ENCODE measurements at places on chromosomes 13 and 19.

- DNase-seq = peak; percentile 89
Measured at GRCh38 chr19:1082165-1082927, 12.8 kb downstream of the POLR2E start.

DNA sequence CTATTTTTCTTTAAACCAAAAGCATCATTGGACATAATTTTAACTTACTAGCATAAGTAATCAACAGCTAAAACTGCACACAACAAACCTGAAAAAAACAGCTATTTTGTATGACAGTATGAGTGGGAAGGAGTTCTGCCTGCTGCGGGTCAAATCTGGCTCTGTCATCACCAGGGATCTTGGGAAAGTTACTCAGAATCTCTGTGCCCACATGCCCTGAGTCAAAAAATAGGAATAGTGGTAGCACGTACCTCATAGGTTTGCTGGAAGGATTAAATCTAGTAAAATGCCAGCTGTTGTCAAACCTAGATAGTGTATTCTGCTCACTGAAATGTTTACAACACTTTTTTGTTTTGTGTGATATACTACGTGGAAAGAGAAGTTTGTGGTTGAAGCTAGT, 1.1 kb downstream of the CLN5 start:
- DNase-seq = peak; percentile 31

DNA sequence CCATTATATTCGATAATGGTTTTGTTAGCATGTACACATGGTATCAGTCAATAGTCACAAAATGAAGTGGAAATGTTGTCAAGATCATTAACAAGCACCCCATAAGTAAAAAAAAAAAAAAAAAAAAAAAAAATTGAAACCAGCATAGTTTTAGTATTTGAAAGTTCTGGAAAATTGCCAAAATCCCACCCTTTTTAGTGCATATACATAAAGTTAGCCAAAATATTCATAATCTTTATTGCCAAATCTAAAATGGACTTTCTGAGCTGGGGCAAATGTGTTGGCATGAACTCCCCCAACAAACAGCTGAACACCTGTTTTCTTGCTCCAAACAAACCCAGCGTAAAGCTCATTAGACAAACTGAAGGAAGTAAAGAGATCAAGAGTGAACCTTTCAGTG, 73.9 kb downstream of the MZT1 start:
- no peak for DNase-seq

DNA sequence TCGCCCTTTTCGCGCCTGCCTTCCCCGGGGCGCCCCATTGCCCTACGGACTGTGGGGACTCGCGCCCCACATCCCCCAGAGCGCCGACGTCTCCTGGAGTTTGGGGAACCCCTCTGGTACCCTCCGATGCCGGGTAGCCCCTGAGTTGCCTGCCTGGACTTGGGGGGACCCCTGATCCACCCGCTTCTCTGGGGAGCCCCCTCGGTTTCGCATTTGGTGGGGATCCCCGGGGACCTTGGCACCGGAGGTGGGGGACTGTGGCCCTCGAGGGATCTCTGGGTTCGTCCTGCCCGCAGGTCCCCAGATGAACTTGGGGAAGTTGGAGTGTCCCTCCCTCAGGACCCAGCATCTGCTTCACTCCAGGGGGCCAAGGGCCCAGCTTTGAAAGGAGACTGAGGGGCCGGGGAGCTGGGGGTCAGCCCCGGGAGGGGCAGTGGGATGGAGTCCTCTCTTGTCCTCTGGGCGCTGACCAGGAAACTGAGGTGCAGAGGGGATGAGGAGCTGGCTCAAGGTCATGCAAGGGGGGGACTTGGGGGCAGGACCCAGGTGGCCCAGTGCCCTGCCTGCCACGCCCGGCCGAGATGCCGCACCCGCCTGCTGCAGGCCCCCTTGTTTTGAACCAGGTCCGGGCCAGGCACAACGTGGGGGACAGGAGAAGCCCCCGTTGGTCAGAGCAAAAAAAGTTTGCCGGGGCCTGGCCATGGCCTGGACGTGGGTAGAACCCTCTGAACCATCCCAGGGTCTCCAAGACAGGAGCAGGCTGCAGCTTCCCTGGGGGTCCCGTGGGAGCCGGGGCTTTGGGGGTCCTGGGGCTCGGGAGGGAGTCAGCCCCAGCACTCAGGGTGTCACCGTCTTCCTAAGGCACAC, 1.0 kb downstream of the EFNA2 start:
- DNase-seq = no peak

DNA sequence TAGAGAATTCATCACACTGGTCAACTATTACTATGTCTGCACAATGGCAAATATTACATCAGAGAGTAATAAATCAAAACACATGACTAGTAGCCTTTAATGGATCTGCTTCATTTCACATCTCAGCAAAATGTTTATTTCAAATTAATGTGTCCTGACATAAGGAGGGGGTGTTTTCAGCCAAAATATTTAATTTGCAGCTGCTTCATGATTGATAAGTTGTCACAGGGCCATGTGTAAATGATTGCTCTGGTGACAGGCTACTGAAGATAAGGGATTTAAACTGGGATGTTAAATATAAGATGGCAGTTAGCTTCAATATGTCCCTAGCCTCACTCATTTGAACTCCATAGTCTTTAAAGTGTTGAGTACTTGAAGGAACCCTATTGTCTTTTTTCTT, 303.3 kb downstream of the OXGR1 start:
- no peak for DNase-seq

DNA sequence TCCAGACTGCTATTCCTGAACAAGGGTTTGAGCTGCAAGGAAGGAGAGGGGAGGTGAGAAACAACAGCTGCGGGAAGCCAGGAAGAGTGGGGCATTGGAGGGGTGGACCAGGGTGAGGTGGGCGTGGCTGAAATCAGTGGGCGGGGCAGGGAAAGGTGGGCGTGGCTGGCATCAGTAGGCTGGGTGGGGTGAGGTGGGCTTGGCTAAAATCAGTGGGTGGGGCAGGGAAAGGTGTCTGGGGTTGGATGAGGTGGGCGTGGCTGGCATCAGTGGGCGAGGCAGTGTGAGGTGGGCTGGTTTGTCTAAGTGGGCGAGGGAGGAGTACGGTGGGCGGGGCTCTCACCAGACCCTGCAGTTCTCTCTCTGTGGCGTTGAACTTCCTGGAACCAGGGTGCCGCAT, 87.6 kb downstream of the MUC16 start:
- no peak for DNase-seq

GRCh38 chr13:72208112-72208645, 341.2 kb upstream of the DACH1 start:
- no peak for DNase-seq
